ENCODE measurements at places on chromosomes 3 and 15. TPM values are rescaled to one million over a fixed set of nuclear protein-coding genes. Genes with fewer than 3 reads are reported as not detected.

TTLL13 gene
- 0.26 TPM for total RNA-seq

DLEC1 gene
- total RNA-seq = 0.17 TPM

ATP10A gene
- 11.9 TPM for total RNA-seq

TGM5 gene
- total RNA-seq = not detected

ISLR2 gene
- not detected for total RNA-seq

DNA sequence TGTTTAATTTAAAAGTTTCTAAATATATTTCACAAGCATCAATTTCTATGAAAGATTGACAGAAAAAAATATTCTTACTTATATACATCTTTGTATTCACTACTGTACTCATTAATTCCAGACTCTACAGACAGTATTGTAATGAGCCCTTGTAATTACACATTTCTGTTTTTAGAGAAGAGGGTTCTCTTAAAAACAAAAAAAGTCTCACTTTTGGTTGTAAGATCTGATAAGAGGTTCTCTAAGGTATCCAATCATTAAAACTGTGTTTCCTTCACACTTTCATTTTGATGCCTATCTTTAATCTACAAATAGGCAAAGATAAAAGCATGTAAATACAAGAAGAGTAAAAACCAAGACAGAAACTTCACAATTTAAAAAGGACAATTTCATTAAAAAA is 75.6 kb downstream of the FBXL22 start:
- no peak overlapping the region for H3K27ac ChIP-seq
- no peak for DNase-seq
- peaks cover 55% of the 10 kb centered on the region for H3K4me1 ChIP-seq
- peaks cover 42% of the 10 kb centered on the region for H3K36me3 ChIP-seq

GRCh38 chr3:147383617-147384016 is 22.7 kb downstream of the ZIC4 start:
- H3K4me3 ChIP-seq = no peak overlapping the region
- no peak overlapping the region for H3K27ac ChIP-seq
- no peaks in the 10 kb centered on the region for H3K4me1 ChIP-seq
- H3K36me3 ChIP-seq = peaks cover 3% of the 10 kb centered on the region

DNA sequence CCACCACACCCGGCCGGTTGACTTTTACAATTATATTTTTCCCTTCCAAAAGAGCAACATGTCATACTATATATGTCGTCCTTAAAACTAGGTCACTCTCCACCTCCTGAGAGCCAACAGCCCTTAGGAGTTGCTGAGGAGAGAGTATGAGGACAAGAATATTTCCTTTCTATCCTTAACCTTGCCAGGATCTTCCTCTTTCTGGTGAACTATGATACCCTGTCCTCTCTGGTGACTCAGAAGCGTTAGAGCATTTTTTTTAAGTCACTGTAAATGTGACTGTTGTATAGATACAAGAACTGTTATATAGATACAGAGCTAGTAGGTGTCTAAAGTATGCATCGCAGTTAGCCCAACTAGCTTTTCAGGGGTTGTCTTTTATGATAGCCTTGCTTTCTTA is 33.7 kb upstream of the MTHFS start:
- peaks cover 6% of the 10 kb centered on the region for H3K27me3 ChIP-seq
- H3K27ac ChIP-seq = no peak overlapping the region
- H3K4me1 ChIP-seq = peaks cover 12% of the 10 kb centered on the region
- no peak for DNase-seq
- H3K36me3 ChIP-seq = no peaks in the 10 kb centered on the region

DNA sequence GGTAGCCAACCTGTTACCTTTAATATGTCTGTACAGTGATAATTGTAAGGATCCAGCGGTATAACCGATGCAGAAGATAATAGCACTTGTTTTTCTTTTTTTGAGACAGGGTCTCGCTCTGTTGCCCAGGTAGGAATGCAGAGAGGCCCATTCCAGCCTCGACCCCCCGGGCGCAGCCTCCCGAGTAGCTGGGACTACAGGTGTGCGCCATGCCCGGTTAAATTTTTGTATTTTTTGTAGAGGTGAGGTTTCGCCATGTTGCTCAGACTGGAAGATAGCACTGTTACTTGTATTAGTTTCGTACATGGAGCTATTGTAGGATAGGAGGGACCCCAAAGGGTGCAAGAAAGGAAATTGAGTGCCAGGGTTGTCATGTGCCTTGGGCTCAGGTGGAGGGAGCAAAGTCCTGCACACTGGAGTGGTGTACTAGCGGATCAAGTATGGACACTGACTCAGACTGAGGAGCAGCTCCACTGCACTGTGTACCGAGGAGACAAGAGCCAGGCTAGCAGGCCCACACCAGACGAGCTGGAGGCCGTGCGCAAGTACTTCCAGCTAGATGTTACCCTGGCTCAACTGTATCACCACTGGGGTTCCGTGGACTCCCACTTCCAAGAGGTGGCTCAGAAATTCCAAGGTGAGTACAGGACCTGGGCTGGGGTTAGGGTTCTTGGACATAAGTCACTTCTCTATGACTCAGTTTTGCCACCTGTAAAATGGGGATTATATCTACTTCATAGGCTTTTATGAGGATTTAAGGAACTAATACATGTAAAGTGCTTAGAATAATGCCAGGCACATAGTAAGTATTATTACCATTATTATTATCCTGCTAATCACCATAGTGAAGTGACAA is 1.0 kb downstream of the OGG1 start:
- peaks cover 60% of the 10 kb centered on the region for H3K36me3 ChIP-seq
- no peak for DNase-seq
- H3K4me1 ChIP-seq = peaks cover 51% of the 10 kb centered on the region
- peak overlapping the region; percentile 94 for H3K27ac ChIP-seq
- H3K4me3 ChIP-seq = peak overlapping the region; percentile 97
- no peaks in the 10 kb centered on the region for H3K27me3 ChIP-seq

GRCh38 chr15:35596285-35596684 is 50.3 kb upstream of the DPH6 start:
- no peak overlapping the region for H3K27ac ChIP-seq
- no peak overlapping the region for H3K4me3 ChIP-seq
- H3K27me3 ChIP-seq = peaks cover 14% of the 10 kb centered on the region
- DNase-seq = no peak
- no peaks in the 10 kb centered on the region for H3K36me3 ChIP-seq
- no peaks in the 10 kb centered on the region for H3K4me1 ChIP-seq

DNA sequence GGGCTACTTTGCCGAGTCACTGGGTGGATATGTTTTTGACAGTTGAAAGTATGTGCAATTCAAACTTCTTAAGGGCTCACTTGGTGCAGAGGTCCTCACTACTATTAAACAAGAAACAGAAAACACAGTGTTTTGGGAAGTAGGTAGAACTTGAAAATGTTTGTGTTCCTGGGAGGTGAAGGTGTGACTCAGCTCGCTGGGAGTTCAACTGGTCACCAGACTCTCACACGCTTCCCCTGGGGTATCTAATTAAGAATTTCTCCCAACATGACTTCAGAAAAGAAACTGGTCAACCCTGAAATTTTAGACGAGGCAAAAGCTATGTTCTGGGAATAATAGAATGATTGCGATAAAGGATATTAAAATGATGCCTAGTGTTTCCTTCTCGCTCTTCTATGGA is 1039.8 kb upstream of the SEMA6D start:
- H3K4me1 ChIP-seq = no peaks in the 10 kb centered on the region
- no peaks in the 10 kb centered on the region for H3K27me3 ChIP-seq
- no peak for DNase-seq
- H3K36me3 ChIP-seq = no peaks in the 10 kb centered on the region
- H3K27ac ChIP-seq = no peak overlapping the region

GRCh38 chr15:93861956-93862741 is 369.2 kb upstream of the MCTP2 start:
- H3K27me3 ChIP-seq = peaks cover 16% of the 10 kb centered on the region
- no peak overlapping the region for H3K27ac ChIP-seq

- no peak overlapping the region for H3K27ac ChIP-seq
- no peaks in the 10 kb centered on the region for H3K36me3 ChIP-seq
- H3K4me3 ChIP-seq = no peak overlapping the region
Measured at GRCh38 chr15:38128341-38128781, 124.3 kb upstream of the SPRED1 start.

- no peak for DNase-seq
- no peaks in the 10 kb centered on the region for H3K36me3 ChIP-seq
- H3K4me3 ChIP-seq = no peak overlapping the region
- H3K27me3 ChIP-seq = no peaks in the 10 kb centered on the region
- H3K27ac ChIP-seq = no peak overlapping the region
Measured at GRCh38 chr3:197257711-197258110, 40.7 kb downstream of the DLG1 start.

DNA sequence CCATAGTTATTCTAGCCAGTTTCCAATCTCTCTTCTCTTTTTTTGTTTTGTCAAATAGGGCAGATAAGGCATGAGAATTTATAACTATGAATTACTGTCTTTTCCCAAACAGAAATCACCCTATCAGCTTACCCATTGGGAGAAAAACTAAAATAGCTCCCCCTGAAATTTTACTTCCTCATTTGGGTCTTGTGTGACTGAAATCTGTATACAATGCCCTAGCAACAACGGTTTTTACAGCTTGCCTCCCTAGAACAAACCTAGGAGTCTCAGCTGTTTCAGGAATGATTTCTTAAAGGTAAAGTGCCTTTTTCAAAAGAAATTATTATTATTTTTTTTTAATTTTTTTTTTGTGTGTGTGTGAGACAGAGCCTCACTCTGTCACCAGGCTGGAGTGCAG is 56.8 kb downstream of the CD86 start:
- no peaks in the 10 kb centered on the region for H3K4me1 ChIP-seq
- no peaks in the 10 kb centered on the region for H3K36me3 ChIP-seq

DNA sequence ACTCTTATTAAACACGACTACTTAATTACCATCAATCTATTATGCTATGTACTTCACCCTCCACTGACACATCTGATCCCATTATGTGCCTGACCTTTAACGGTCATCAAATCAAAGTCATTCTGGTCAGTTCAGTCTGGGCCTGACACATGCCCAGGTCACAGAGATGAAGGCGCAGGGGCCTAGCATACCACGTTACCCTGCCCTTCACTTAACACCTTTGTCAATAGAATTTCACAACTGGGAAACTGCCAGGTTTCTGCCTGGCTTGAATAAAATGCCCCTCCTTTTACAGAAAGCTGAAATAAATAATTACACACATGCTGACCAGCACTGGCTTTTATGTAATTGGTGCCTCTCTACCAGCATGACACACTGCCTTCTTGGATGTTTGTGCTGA is 39.5 kb downstream of the MECOM start:
- no peak overlapping the region for H3K4me3 ChIP-seq
- H3K27ac ChIP-seq = no peak overlapping the region
- no peak for DNase-seq
- no peaks in the 10 kb centered on the region for H3K36me3 ChIP-seq
- H3K27me3 ChIP-seq = no peaks in the 10 kb centered on the region

DNA sequence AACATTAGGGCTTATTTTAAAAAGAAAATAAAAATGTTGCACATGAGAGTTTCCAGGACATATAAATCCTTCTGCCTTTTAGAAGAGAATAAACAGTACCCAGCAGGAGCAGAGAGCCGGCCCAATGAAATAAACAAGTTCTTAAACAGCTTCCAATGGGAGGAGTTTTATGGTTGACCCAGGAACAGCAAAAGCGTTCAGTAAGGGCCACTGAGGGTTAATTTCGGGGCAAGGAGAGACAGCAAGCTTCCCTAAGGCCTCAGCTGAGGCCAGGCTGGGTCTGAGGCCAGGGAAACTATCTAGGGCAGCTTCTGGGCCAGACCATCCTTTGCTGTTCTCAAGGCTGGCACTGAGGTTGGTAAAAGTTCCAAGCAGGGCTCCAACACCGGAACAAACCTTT is 3.4 kb downstream of the PDZRN3 start:
- no peak overlapping the region for H3K4me3 ChIP-seq
- H3K36me3 ChIP-seq = no peaks in the 10 kb centered on the region
- H3K27ac ChIP-seq = no peak overlapping the region
- H3K4me1 ChIP-seq = no peaks in the 10 kb centered on the region
- peaks cover 16% of the 10 kb centered on the region for H3K27me3 ChIP-seq

DNA sequence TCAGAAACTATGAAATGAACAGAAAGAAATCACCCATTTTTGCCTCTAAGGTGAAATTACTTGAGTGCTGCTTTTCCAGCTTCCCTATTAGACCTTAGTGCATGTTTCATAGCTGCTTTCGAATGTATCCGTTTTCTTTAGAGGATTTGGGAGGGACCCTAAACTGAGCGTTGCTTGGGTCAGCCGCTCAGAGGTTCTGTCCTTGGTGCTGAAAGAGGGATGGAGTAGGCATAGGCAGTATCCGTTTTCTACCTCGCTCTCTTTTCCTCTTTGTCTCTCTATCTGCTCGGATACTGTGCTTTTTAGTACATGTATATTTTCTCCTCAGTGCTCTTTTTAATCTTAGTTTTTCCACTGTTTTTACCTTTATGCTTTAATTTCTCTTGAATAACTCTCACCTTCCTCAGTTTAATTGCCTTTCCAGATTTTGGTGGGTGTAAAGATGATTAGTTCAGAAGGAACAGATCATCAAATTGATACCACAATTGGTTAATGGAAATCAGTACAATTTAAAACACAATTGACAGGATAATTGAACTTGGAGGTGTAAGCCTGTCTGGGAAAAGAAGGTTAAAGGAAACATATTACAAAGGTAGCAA is at the start of gene DRD3:
TSS of gene DRD3 (minus strand) at position 283 of the 599 bp plus-strand sequence. CDS start 7,060 bp downstream, outside the sequence.
- peaks cover 20% of the 10 kb centered on the region for H3K27me3 ChIP-seq
- DNase-seq = peak; percentile 40
- no peaks in the 10 kb centered on the region for H3K4me1 ChIP-seq
- H3K36me3 ChIP-seq = no peaks in the 10 kb centered on the region

DNA sequence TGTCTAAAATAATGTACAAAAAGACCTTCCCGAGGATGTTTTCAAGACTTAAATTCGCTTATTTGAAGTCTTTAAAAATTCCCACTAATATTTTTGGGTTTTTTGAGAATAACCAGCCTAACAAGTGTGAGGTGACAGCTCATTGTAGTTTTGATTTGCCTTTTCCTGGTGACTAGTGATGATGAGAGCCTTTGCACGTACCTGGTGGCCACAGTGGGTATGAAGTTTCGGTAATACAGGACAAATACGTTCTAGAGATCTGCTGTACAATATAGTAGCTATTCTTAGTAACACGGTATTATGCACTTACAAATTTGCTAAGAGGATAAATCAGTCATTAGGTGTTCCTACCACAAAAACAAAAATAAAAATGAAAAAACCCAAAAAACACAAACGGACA is 124.9 kb downstream of the GRM7 start:
- no peak for DNase-seq
- no peaks in the 10 kb centered on the region for H3K27me3 ChIP-seq
- no peak overlapping the region for H3K27ac ChIP-seq

DNA sequence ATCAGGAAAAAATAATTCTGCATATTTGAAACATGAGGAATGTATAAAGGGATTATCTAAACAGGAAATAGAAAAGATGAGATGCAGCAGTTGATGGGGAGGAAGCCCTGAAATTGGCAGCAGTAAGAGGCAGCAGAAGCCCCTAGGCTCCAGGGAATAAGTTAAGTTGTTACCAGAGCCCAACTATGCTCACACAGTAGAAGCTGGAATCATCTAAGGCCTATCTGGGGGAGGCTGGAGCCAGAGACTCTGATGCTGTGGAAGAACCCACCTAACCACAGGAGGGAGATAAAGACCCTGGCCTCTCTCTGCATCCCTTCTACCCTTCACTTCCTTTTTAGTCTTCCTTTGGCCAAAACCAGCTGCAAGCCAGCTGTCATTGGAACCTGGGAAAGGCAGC is 519.7 kb downstream of the DIPK2A start:
- H3K36me3 ChIP-seq = no peaks in the 10 kb centered on the region
- H3K4me3 ChIP-seq = no peak overlapping the region
- H3K4me1 ChIP-seq = no peaks in the 10 kb centered on the region
- no peaks in the 10 kb centered on the region for H3K27me3 ChIP-seq
- no peak for DNase-seq

- H3K4me1 ChIP-seq = peaks cover 19% of the 10 kb centered on the region
- no peaks in the 10 kb centered on the region for H3K27me3 ChIP-seq
- DNase-seq = no peak
- H3K27ac ChIP-seq = no peak overlapping the region
Measured at GRCh38 chr3:99972380-99973104, 141.8 kb downstream of the FILIP1L start.

- no peak overlapping the region for H3K27ac ChIP-seq
- DNase-seq = no peak
- H3K4me3 ChIP-seq = no peak overlapping the region
- H3K27me3 ChIP-seq = peaks cover 3% of the 10 kb centered on the region
- no peaks in the 10 kb centered on the region for H3K36me3 ChIP-seq
Measured at GRCh38 chr3:123733341-123733740, 148.5 kb upstream of the HACD2 start.
